HEK293T (cell line): ENCODE measurements at places on chromosomes 11 and 22.
A peak's percentile ranks its signal among the peaks of the same experiment; 100 is the strongest.

DNA sequence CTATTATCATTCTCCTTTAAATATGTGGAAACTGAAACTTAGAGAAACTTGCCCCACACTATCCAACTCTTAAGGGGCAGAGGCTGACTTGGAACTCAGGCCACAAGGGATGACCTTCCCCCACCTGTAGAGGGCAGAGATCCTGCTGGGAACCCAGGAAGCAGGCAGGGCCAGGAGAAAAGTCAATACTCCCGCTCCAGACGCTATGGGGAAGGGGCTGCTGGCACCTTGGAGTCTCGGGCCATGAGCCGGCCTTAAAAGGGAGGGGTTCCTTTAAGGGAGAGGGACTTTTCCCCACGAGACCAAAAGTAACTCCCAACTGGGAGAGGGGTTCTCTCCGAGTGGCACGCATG, 620 bp upstream of the ANO5 start:
- DNase-seq, result peak; percentile 44

DNA sequence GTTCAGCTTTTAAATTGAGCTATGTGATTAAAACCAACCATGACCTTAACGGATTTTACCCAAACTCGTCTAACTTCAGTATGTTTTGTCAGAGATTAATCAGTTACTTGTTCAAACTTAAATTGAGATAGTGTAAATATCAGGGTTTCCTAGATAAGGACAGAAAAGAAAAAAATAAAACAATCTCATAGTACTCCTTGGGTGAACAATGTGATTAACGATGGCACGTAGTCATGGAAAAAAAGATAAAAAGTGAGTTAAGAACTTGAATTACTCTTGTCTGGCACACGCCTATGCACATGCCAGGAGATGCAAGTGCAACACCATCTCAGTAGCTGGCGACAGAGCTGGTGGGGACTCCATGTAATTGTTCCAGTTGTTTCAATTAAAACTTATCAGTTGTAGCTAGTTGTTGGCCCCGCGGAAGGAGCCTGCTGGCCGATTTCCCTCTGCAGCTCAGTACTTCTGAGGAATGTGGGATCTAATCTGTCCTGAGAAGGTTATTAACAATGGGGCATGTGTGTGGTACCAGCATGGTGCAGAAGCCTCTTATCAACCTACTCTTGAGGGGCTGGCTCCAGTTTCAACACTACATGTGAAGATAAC, 3.0 kb downstream of the RASSF10 start:
- DNase-seq, result no peak

DNA sequence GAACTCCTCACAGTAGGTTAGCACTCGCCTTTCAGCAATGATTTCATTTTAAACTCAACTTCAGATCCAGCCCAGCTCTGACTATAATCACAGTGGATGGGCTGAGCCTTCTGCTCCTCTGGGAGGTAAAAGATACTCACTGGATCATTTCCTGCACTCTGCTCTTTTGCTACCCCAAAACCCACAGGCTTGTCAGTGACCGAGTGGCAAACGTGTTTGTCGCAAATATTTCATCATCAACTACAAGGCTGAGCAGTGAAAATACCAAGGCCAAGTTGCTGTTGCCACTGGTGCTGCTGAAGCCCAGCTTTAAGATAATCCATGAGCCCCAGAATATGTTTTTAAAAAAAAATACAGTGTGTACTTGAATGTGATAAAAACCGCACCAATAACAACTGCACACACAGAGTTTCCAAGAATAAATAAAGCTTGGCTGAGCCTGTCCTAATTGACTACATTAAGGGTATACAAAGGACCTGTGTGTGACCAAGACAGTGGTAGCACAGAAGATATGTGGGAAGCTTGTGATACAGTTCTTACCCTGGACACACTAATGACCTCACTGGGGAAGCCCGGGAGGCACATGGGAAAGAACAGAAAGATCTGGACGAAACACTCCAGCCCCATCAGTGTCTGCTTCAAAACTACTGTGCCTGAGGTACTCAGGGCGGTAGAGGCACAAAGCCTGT, 41.3 kb downstream of the ABTB2 start:
- DNase-seq, result no peak

DNA sequence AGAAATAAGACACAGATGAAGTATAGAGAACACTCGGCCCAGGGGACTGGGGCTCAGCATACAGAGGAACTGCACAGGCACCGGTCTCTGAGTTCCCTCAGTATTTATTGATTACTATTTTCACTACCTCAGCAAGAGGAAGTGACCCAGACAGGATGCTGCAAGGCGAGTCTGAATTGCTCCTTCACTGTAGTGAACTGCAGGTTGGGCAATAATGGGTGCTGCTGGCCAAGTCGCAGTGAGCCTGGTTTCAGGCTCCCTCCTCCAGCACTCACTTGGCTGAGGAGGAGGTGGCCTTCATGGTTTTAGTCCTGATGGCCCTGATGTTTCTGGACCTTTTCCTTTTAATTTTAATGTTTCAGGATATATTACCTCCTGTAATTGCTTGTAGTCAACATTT, 10.4 kb downstream of the OR52K2 start:
- no peak for DNase-seq
